ENCODE measurements at places on chromosomes 4 and X.

GRCh38 chr4:185534866-185535611, at the start of gene PDLIM3:
Gene PDLIM3 (minus strand): TSS chr4:185535507. CDS start chr4:185535434, 73 bp downstream.
- no peak for DNase-seq

GRCh38 chr4:72701987-72702819, 133.2 kb upstream of the ADAMTS3 start:
- no peak for DNase-seq

DNA sequence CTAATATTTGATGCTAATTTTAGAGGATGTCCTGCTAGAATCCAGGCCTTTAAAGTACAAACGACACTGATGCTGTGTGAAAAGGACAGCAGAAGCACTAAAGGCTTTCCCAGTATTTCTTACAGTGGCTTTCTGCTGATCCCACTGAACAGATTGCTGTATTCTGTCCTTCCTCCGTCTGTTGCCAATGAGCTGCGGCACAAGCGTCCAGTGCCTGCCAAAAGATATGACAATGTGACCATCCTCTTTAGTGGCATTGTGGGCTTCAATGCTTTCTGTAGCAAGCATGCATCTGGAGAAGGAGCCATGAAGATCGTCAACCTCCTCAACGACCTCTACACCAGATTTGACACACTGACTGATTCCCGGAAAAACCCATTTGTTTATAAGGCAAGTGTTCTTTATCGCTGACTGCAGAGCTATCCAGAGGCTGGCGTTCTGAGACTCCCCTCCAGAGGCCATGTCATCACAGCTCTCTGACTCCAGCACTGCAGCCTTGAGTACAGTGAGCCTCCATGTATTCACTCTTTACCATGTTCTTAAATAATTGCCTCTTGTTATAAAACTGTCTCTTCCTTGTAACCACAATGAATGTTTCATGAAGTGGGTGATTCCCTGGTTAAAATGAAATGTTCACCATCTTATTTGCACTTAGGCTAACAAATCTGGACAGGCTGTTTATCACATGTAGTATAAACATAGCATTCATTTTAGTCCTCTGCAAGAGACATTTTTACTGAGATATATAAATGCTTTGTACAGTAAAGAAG, 43.6 kb downstream of the GUCY1B1 start:
- no peak for DNase-seq

- DNase-seq, result no peak
Measured at GRCh38 chr4:76745240-76745639, 152.7 kb downstream of the SOWAHB start.

DNA sequence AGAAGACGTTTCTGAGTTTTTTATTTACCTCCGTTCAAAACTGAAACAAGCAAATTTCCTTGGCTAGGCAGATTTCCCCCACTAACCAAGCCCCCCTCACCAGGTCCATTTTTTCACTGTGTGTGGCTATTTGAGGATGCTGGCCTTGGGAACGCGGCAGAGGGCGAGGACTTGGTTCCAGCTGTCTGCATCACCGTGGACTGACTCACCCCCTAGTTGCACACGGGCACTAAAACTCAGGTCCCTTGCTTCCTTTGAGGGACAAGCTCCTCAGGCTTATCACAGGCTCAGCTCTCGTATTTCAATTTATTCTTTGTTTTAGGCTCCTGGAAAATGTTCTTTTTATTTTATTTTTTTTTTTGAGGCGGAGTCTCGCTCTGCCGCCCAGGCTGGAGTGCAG, 8.4 kb upstream of the MTNR1A start:
- DNase-seq, result no peak

DNA sequence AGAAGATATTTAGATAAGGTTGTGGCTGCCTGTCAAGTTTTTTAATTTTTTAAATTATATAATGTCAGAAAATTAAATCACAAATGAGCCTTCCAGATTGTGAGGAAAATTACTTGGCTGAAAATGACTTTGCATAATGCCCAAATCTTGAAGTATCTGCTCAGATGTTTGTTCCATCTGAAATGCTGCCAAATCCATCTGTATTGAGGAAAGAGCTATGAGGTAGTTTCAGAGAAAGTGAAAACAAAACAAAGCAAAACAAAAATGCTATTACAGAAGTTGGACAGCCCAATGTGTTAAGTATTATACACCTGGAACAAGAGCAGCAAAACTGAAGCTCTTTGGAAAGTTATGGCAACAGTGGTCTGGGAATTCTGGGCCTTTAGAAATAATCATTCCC, 23.3 kb upstream of the GUCY1B1 start:
- no peak for DNase-seq

GRCh38 chr4:150315175-150315574, 236.9 kb downstream of the DCLK2 start:
- DNase-seq, result no peak

DNA sequence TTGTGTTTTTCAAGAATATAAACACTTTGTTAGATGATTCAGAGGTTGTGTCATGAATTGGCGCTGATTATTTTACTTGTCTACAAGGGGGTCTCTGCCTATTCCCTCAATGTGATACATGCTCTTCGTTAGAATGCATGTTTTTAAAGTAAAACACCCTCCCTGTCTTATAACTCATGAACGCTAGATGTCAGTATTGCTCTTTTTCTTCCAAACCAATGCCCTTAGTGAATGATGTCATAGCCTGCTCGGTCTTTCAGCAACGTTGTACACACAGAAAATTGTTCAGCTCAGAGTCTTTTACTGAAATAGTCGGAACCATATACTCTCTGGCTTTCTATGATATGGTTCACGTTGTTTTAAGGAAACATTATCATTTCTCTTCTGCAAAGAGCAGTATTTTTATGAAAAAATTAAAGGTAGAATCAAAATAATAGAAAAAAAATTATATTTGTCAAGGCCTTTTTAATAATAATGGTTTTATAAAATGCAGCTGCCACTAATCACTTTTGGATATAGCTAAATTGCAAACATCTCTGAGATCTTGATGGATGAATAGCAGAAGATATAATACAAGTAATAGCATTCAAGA, 292.9 kb downstream of the TLL1 start:
- DNase-seq, result no peak

DNA sequence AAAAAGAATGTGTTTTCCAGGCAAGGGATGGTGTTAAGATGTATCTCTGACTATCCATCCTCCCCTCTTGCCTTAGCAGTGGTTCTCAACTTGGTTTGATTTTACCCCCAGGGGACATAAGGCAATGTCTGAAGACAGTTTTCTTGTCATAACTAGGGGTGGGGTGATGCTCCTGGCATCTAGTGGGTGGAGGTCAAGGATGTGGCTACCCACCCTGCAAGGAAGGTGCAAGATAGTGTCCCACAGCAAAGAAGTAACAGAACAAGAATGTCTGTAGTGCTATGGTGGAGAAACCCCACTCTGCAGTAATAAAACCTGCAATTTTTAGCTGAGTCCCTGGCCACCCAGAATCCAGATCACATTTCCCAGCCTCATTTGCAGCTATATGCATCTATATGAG, 81.2 kb upstream of the TBL1X start:
- DNase-seq, result no peak

DNA sequence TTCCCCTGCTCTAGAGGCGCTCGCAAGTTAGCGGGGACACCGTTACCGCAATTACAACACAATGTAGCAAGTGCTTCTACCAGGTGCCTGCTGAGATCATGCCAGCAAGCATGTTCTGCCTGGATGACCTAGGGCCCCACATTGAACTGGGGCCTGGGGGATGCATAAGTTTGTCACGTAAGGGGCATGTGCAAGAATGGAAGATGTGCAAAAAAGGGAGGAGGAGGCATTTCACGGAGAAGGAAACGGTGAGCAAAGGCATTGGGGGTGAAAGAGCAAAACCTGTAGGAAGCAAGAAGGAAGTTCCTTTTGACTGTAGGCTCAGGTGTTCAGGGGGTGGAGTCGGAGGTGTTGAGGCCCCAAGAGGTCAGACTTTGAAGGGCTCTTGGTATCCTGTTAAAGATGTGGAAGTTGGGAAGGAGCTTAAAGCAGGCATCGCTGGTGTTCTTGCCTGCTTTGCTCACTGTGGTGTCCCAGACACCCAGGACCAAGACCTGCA, 602 bp upstream of the SCARB2 start:
- DNase-seq, result no peak

DNA sequence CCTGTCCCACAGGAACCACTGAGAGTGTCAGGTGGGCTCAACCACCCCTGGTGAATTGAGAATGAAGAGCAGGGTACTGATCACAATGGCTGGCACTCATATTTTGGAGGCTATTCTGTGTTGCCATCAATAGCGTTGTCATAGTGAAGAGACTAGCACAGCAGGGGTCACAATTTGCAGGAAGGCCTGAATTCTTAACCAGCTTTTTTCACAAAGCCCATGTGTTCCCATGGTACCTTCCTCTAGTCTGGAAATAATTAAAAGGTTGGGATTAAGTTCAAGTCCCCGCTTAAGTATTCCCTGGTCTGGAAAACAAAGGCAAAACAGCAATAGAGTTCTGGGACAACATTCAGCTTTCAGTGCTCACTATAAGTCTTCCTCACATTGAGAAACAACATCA, 1051.7 kb downstream of the C4orf33 start:
- DNase-seq, result no peak

DNA sequence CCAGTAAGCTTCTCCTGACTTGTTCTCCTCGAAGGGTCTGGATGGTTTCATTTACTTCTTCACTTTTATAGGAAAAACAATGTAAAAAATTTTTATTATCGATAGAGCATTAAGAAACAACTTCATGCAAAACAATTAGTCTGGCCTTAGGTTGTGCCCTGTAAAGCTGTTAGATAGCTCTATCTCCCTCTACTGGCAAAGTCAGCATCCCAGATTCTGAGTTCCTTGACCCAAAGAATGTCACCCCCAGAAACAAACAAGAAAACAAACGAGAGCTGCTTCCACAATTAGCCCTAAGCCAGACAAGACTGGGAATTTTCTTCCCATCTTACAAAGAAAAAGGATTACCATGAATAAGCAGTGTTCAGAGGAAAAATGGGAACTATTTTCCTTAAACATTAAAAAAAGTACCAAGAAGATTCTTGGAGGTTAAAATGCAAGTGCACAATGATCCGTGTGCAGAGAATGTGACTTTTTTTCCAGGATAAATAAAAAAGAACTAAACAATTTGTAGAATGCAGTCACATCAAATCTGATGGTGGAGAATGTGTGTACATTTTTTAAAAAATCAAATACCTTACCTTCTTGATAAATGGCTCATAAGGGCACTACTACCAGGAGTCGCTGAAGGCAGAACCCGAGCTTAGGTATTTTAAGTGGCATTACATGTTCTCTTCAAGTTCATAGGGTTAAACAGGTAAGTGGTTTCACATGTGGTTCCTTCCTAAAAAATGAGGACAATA, 293.2 kb downstream of the FBXO8 start:
- no peak for DNase-seq

GRCh38 chr4:84971319-84971932, 4.9 kb upstream of the WDFY3 start:
- DNase-seq, result no peak

DNA sequence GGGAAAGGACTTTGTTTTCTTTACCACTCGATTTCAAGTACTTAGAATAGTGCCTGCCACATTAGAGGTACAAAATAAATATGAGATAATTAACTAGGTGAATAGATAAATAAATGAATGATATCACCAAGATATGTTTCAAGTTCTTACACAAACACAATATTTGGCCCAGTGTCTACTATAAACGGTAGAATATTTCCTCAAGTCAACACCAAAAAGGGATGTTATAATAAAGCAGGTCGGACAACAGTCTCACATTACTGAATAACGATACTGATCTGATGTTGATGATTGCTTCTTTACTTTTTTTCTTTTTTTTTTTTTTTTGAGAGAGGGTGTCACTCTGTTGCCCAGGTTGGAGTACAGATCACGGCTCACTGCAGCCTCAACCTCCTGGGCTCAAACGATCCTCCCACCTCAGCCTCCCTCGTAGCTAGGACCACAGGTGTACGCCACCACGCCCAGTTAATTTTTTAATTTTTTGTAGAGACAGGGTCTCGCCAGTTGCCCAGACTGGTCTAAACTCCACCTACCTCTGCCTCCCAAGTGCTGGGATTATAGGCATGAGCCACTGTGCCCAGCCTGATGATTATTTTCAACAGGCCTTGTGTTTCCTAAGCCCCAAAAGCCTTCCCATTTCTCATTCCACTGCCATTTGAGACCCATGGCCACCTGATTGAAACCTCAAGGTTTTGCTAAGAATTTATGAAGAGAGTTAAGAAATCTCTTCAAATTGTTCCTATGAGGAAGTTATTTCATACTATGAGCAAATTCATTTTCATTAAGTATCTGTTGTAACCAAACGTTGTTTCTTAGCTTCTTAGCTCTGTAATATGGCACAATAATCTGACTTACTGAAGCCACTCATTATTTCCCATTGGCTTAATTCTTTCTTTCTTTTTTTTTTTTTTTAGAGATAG, 2.3 kb downstream of the MANBA start:
- DNase-seq, result no peak

DNA sequence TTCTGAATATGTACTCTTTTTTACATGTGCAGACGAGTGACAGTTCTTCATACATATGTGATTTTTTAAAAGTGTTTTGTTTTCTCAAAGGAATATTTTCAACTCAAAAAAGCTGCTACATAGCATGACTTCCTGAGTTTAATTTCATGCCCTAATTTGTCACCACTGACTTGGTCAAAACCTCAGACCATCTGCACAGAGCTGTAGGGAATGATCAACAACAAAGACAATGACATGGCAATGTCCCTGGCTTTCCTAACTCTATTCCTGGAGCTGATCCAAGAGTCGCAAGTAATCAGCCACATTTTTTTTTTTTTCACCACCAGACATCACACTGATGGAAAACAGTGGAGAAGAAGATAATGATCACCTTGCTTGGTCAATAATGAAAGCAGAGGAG, 97.7 kb downstream of the TMA16 start:
- DNase-seq, result no peak

- DNase-seq, result no peak
Measured at GRCh38 chrX:68895778-68896177, 67.0 kb downstream of the EFNB1 start.

DNA sequence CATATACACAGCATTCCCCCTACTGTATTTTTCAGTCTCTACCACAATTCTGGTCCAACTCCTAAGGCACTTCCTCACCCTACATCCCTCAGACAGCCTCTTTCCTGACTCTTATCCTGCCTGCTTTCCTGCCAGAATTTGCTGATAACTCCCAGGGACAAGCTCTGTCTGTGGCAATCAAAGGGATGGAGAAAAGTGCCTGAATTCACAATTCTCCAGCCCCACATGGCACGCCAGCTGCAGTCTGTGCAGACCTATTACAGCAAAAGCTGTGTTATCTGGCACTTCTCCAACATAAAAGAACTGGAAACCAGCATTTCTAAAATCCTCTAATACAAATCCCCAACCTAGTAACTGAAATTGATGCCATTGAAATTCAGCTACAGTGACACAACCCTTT, 404.8 kb downstream of the KLHL13 start:
- DNase-seq, result no peak

- peak; percentile 63 for DNase-seq
Measured at GRCh38 chr4:83252782-83253405, 31.7 kb downstream of the COQ2 start.

GRCh38 chr4:99811850-99812249, 4.8 kb upstream of the DAPP1 start:
- peak; percentile 29 for DNase-seq

Data from activated CD8-positive, alpha-beta memory T cell treated with anti-CD3 and anti-CD28 coated beads, Interleukin-2, amount 50 U/mL, for 4 hours (primary cell).